ENCODE measurements at places on chromosomes 11 and 22.

DNA sequence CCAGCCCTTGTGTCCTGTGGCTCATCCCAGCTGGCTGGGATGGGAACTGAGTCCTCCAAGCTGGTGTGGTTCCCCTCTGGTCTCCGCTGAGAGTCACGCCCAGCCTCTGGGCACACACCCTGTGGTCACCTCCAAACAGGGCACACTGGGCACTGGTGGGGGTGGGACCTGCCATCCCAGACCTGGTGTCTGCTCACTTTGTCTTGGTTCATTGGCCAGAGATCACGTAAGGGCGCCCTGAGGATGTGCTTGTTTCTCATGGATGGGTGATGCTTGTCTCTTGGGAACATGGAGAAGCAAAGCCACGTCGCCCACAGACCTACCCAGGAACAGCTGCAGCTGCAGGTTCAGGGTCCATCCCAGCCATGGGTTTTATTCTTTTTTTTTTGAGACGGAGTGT lies 43.1 kb downstream of the LRP5 start:
- DNase-seq = no peak

DNA sequence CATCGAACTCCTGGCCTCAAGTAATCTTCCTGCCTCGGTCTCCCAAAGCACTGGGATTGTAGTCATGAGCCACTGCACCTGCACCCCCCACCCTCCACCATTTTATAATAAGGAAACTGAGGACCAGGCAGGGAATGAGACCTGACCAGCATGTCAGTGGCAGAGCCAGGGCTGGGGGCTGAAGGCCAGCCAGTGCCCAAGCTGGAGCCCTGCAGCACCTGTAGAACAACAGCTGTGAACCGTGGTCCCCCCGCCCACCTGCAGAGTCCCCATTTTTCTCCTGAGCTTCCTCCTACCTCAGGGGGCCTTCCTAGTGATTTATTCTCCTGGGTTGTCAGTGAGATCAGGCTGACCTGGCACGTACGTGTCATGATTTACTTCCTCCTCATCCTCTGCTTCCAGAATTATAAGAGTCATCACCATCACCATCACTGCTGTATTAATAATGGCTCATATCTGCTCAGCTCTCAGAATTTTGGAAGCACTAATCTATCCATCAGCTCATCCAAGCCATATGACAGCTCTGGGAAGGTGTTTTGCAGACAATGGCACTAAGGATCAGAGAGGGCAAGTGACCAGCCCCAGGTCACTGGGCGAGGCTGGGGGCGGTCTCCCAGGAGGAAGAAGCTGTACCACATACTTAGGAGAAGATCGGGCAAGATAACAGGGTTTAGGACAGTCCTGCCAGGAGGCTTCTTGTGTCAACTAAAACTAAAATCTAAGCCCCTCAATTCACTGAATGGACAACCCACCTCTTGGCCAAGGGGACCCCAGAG lies 5.5 kb upstream of the SLCO2B1 start:
- no peak for DNase-seq

DNA sequence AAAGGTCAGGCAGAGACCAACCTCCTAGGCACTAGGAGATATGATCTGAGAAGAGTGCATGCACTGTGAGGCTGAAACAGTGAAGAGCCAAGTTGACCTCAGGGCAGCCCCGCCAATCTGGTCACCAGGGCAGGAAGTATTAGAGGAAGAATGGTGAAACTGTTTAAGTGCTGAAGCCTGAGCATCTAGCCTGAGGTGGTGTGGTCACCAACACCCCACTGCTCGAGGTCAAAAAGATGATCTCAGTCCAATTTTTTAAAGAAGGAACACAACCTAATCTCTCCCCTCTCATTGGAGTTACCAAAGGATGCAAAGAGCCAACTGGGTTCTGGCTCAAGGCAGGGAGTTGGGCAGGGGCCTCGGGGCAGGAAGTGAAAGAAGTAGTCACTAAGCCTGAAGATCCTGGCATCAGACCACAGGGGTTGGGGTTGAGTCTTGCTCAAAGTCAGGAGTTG lies 4.0 kb downstream of the APBB1 start:
- DNase-seq = no peak

- DNase-seq = no peak
Measured at GRCh38 chr11:39365809-39366436, 2093.5 kb downstream of the LRRC4C start.

DNA sequence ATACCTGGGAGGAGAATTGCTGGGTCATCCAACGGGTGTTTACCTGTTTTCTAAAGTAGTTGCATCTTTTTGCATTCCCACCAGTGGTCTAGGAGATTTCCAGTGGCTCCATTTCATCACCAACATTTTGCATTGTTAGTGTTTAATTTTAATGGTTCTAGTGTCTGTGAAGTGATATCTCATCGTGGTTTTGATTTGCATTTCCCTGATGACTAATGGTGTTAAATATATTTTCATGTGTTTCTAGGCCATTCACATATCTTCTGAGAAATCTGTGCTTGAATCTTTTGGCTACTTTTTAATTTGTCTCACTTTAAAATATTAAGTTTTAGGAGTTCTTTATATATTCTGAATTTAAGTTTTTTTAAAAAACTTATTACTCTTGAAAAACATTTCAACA lies 439.6 kb downstream of the TMEM135 start:
- DNase-seq = no peak

All from Kasumi-1 (cell line).